Dermis lymphatic vessel endothelial cell (primary cell): ENCODE measurements at places on chromosomes 6 and 20. TPM values are rescaled to one million over a fixed set of nuclear protein-coding genes. Genes with fewer than 3 reads are reported as not detected.

The GJA10 gene
- total RNA-seq = not detected in 2 replicates

The ERVFRD-1 gene
- not detected in 2 replicates for total RNA-seq

The CCN2 gene
- total RNA-seq = 103 and 256 TPM in 2 replicates

The STMND1 gene
- total RNA-seq = not detected in 2 replicates
